ENCODE measurements at places on chromosomes 2 and 18.

DNA sequence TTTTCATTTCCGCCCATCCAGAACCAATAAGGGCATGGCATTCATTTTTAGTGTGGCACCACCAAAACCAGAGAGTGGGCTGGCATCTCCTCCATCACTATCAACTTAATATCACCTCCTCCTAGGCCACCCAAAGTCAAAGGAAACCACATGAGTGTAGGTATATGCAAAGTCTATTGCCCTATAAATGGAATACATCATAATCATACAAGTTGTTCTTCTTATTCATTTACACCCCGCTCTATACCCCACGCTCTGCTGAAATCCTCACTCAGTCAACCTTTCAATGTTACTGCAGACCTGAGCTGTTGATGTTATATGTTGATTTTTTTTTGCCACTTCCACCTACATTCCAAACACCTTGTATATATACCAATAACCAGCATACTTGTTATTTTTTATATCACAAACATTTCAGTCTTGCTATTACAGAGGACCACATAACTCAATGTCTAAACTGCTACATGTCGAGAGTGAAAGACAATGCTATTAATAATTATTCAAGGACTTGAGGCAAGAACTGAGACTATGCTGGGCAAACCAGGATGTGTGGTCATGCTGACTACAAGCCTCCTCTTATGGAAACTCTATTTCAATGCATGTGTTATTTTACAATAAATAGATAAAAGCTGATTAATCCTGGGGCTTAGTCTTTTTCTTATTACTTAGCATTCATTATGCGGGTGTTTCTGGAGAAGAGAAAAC is 466.5 kb upstream of the ID2 start:
- no peak for DNase-seq

- no peak for DNase-seq
Measured at GRCh38 chr2:146461068-146461467, 1383.8 kb upstream of the ACVR2A start.

GRCh38 chr2:195408811-195409210 is 248.2 kb upstream of the SLC39A10 start:
- DNase-seq, result no peak

- no peak for DNase-seq
Measured at GRCh38 chr18:7824970-7825369, 257.9 kb downstream of the PTPRM start.

GRCh38 chr2:160467086-160467485 is 26.5 kb downstream of the RBMS1 start:
- peak; percentile 90 for DNase-seq

GRCh38 chr2:200270732-200271131 is 35.8 kb upstream of the SPATS2L start:
- no peak for DNase-seq

DNA sequence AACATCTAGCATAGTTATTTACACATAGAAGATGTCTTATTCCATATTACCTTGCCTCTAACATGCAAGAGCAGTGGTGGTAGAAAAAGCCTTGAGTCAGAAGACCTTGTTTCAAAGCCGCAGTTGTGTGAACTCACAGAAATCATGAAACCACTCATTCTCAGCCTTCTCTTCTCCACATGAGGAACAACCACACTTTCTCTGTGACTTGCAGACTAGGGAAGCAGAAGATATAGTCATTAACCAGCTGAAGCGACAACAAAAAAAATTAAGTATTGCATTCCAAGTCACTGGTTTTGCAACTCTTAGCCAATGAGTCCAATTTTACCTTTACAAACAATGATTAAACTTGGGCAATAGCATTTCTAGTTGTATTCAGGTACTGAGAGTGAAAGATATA is 19.0 kb downstream of the TWSG1 start:
- no peak for DNase-seq

Data from trophoblast cell (in vitro differentiated cells and primary cell).